Cerebellum (tissue), 4 donors: ENCODE measurements at places on chromosomes 5 and 9. TPM values are rescaled to one million over a fixed set of nuclear protein-coding genes. Genes with fewer than 3 reads are reported as not detected.

GRCh38 chr9:16869882-16870595 lies 431 bp downstream of the BNC2 start:
- no peak for DNase-seq

GRCh38 chr5:135241536-135241935 lies 157.5 kb downstream of the MACROH2A1 start:
- no peak for DNase-seq

DNA sequence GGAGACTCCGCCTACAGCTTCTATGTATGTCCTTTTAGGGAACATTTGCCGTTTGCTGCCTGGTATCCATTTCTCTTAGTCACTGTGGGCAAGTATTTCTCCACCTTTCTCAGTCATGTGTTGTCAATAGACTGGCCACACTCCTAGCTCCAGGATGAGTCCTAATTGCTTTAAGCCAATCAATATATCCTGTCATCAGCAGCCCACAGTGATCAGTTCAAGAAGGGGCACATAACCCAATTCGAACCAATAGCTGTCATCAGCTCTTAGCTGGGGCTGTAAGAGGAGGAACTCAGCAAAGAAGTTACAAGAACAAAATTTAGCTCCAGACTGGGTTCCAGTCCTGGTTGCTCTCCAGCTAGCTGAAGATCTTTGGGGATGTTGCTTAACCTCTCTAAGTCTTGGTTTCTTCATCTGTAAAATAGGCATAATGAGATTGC lies 70.7 kb upstream of the MAN2A1 start:
- DNase-seq = no peak

GRCh38 chr5:180720486-180720885 lies 19.4 kb downstream of the OR2Y1 start:
- DNase-seq = no peak

DNA sequence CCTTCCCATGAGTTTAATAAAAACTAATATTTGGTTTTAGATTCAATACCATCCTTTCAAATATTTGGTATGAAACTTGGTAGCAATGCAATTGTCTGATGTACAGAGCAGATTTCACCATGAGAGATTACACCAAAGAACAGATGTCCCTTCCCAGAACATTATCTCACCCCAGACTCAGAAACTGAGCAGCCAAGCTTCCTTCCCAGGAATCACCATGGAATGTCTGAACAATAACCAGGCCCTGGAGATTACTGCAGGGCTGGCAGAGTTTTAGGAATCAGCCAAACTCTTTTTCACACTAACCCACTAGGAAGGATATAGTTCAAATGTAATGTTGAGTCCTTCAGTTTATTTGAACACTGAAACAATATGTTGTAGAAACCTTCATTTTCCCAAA lies 23.9 kb downstream of the CLTA start:
- DNase-seq = peak; percentile 39

DNA sequence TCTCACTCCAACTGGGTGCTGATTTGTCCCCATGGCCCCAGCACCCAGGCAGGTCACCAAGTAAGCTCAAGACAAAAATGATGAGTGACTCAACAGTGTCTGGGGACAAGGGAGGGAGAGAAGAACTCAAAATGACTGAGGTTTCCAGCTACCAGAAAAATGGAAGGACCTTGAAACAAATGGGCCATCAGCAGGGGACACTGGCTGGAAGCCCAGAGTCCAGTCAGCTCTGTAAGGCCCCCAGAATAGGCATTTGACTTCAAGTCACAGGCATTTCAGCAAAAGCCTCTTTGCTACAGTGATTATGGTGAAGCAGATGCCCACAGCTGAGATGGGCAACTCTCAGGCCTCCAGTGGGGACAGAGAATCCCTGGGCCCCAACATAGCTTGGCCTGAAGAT lies 139.0 kb upstream of the GABRP start:
- peak; percentile 63 for DNase-seq

DNA sequence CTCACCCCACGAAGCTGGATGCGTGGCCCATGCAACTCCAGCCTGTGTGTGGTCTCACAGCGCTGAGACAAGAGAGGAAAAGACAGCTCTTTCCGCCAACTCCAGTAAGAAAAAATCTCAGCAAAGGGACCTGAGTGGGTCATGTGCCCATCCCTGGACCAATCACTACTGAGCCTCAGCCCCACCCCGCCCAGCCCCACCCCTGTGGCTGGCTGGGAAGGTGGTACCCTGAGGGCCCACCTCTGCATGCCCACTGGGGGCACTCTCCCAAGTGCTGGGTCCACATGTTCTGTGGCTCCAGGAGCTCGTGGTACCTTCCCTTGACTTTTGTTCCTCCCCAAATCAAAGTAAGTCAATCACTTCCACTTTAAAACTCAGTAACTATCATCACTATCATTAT lies 105.1 kb upstream of the SMIM23 start:
- no peak for DNase-seq

DNA sequence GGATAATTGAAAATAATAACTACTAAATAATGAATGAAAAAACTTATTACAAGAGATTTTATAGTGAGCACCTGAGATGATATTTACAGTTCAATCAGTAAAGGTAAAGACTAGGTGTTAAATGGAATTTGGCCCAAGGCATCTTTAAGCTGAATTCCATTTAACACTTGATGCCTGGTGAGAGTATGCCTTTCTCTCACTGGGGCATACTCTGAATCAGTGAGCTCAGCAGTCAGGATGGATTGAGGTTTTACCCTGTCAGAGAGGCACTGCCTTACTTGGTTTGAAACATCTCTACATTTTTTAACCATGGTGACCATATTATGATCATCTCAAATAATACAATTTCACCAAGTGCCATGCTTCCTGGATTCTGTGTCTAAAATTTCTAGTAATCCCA lies 1416.3 kb downstream of the MAT2B start:
- DNase-seq = no peak

GPR107 gene
- 35.6 TPM for total RNA-seq

ANKRD55 gene
- 6.2 TPM for total RNA-seq

RPL7A gene
- 564 TPM for total RNA-seq

RNF130 gene
- total RNA-seq = 132 TPM

TMEM174 gene
- total RNA-seq = not detected
